ENCODE measurements at places on chromosomes 2 and 18.

- DNase-seq, result no peak
Measured at GRCh38 chr2:196205011-196205766, 33.8 kb upstream of the STK17B start.

DNA sequence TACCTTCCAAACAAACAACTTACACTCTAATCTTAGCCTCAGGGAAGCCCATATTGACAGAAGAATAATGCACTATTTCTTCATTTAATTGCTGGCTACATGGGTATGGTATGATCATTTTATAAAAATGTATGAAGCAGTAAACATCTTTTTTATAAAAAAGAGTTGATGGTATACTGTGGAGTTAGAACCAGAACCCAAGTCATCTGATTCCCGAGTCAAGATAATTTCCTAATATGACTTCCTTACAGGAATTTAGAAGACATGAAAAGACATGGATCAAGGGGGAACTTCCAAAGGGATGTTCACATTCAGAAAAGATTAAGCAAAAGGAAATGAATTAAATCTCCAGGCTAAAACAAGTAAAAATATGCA lies 171.8 kb downstream of the NBAS start:
- DNase-seq, result no peak

- no peak for DNase-seq
Measured at GRCh38 chr18:79477711-79478483, 82.2 kb downstream of the NFATC1 start.

DNA sequence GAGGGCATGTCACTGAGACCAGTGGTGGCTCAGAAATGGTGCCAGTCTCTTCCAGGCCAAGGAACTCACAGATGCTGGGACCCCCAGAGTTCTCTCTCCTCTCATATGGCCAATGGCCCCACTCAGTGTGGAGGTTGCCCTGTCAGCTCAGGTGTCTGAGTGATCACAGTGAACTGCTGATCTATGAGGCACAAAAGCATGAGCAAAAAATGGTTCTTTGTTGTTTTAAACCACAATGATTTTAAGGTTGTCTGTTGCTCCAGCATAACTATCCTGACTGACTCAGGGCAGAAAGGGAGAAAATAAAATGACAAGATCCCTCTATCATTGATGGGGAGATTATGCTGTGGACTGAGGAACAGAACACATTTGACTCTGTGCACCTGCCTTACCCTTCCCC lies 57.8 kb downstream of the FBLN7 start:
- DNase-seq, result no peak

DNA sequence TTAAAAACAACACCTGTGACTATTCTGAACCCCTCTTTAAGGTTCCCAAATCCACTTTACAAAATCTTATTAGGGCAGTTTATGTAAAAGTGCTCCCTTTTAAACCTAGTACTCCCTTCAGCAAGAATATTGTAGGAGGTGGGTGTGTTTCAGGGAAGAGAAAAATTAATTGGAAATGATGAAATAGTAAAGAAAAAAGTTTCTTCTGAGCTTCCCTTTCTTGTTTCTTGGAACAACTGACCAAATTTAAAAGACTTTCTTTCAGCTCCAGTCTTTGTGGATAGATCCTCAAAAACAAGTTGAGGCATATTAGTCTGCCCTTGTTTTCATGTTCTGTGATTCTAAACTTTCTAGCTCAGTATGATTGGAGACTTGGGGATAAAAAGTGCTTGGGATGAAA lies 3.0 kb downstream of the VWA3B start:
- no peak for DNase-seq

GRCh38 chr2:230644356-230644935 lies 68.2 kb upstream of the CAB39 start:
- DNase-seq, result no peak

DNA sequence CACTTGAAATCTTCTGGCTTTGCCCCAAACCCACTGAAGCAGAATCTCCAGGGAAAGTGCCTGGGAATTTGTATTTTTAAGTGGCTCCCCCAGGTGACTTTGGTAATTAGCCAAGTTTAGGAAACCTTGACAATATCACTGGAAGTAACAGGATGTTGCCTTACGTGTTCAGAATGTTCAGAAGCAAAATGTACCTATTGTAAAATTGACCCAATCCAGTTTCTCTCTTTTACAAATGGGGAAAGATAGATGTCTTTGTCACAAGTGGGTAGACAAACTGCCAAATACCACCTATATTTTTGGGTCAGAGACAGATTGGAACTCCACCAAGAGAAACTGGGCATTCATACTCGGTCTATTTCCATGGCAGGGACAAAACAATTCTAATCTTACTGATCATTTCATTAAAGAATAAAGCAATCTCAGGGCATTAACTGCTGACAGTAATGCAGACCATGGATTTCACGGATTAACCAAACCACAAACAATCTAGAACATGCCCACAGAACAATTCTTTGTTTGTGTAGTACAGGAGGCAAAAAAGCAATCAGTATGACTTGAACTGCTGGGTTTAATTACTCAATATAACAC lies 255.8 kb downstream of the ERBB4 start:
- DNase-seq, result no peak

DNA sequence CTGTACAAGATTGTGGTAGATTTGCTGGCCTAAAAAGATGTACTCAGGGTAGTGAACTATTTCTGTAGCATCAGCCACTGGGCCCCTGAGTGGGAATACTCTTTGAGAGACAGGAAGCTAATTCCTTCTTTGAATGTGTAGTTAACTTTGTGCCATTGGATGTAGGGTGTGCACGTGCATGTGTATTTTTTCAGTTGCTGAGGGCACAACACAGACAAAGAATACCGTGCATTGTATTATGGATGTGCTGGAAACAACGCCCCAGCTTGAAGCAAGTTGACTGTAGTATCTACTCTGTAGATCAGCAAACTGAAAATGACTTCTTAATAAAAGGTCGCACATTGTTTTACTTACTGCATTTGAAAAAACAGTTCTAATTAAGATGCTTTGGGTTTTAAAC lies 14.1 kb downstream of the CRIM1 start:
- no peak for DNase-seq

DNA sequence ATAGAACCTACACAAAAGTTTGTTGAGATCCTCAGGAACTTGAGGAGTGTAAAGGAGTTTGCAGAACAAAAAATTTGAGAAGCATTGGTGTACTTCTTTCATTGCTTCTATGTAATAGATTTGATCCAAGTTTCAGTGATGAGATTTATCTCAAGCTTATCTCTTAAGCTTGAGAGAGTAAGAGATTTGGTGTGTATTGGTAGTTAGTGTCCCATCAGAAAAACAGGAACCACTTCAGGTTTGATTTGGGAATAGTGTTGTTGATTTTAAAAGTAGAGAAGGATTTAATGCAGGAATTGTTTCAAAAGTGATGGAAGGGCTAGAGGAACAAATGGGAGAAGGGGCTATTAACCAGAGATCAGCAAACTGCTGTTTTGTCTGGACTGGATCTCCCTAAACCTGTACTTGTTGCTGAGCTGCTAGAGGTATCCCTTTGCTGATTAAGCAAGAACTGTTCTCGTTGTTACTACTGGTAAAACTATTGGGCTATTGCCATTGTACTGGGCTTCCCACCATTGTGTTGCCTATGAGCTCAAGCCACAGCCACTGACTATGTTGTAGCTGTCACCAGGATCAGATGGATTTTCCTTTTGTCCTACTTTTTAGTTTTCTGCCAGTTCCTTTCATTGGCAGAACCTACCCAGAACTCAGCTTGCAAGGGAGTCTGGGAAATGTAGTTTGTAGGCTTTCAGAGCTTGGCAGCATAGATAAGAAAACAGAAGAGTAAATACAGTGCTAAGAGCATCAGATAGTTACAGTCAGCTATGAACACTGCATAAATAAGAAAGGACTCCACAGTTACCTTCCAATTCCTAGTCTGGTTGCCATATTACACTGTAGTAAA lies 39.3 kb downstream of the RAB10 start:
- DNase-seq, result no peak

- DNase-seq, result no peak
Measured at GRCh38 chr2:6880200-6880733, 2.7 kb downstream of the RSAD2 start.

GRCh38 chr2:121366040-121366439 lies 81.0 kb upstream of the TFCP2L1 start:
- DNase-seq, result no peak

- no peak for DNase-seq
Measured at GRCh38 chr18:61575419-61575818, 242.2 kb downstream of the CDH20 start.

DNA sequence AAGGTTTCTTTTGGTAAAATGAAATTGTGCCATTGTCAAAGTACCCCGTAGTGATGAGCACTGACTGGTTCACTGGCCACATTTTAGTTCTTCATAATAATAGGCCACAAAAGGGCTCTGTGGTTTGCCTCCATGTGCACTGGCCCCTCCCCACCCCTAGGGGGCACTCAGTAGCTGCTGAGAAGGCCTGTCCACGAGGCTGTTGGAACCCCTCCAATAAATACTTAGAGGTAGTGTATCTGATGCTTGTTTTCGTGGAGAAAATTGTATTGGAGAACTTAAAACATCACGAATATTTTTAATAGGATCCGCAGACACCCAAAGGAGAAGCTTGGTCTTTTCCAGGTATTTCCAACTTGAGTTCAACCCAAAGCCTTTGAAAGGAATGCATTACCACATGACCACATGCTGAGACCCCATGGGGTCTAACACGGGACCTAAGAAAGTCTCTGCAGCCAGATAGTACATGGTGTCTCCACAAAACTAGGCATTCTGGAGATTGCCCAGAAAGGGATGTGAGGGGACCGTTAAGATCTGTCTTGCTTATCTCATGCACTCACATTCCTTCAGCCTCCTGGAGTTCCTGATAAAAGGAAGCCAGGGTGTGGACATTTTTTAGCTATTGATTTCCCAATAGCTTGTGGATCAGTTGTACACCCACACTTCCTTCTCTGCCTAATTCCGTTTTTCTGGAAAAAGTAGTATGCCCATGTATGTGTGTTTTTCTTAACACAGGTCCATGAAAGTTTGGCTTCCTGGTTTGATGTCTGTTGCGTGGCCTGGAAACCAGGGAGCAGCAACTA lies 28.5 kb upstream of the NOSTRIN start:
- DNase-seq, result peak; percentile 11

DNA sequence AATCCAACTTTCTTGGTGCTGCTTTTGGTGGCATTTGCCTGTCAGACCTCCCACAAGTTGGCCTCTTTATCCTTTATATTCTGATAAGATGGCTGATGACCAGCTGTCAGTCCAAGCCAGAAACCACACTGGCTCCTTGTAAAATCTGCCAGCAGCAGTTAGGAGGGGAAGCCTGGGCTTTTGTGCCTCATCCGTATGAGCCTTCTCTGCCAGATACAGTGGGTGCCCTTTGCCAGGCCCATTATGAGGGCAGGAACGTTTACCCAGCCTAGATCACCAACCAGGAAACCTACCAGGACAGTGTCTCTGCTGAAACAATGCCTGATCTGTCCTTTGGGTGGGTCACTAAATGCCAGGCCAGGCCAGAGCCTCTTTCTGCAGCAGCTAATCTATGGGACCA lies 202.9 kb upstream of the SP5 start:
- DNase-seq, result no peak

DNA sequence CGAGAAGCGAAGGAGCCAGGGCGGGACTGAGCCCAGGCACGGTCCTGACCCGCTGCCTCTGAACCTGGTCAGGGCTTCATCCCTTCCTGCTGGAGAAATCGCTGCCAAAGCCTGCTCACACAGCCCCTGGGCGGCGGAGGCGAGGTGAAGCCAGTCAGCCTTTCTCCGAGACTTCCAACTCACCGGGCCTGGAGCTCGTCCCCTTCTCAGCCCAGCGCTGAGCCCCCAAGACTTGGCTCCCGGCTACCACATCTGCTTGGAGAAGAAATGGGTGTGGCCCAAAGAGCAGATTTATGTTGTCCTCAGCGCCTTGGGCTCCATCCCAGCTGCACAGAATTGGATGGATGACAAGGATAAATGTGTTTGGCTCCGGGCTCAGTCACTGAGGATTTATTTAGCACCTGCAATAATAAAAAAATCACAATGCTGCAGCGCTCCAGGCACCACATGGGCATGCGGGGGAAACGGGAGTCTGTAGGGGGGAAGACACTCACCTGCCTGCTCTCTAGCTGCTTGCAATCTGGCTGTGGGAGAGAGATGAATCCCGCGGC lies 64.9 kb downstream of the ACTR2 start:
- DNase-seq, result no peak

DNA sequence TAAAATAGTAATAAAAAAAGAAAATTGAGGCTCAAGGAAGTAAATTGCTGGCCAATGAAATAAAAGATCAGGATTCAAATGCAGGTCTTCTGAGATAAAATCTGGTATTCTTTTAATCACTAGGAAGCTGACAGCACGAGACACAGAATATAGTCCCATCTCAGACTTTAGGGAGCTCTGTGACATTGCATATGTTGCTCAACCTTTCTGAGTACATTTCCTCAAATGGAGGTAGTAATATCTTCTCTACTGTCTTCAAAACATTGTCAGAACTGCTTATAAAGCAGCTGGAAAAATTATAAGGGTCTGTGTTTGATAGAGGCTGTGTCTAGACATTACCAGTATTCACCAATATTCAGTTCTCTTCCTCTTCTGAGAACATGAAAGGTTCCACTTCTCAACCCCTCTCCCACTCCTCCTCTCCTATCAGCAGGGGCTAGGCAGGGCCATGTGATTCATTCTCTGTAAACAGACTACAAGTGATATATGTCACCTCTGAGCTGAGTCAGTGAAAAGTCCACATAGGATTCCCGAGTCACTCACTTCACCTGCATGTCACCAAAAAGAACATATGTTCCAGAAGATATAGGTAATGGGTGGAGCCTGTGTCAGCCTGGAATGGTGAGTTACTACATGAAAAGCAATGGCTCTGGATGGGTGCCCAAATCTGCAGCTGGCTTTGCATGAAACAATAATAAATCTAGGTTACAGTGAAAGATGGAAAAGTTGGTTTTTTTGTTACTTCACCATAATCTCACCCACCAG lies 7.1 kb downstream of the KCNE4 start:
- DNase-seq, result no peak

DNA sequence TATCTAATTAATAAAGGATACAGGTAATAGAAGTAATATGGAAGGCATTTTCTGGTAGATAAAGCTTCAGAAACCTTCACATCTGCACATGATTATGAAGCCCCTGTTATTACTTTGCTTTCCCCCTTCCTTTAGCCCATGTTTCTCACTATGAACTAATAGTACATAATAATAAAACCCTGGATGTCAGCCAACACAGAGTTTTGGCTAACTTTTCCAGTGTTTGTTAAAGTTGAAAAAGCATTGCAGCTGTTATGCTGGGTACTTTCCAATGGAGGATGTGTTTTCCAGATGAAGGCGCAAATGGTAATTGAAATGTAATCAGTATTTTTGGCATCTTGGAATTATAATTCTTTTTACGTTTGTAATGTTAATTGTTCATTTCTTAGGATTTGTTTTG lies 43.5 kb downstream of the SPTBN1 start:
- no peak for DNase-seq

GRCh38 chr2:162297925-162298552 lies 20.4 kb downstream of the IFIH1 start:
- DNase-seq, result peak; percentile 48

Data from activated T-cell treated with anti-CD3 and anti-CD28 coated beads for 24 hours (primary cell).